ENCODE measurements at places on chromosomes 5 and 9.
A peak's percentile ranks its signal among the peaks of the same experiment; 100 is the strongest.

DNA sequence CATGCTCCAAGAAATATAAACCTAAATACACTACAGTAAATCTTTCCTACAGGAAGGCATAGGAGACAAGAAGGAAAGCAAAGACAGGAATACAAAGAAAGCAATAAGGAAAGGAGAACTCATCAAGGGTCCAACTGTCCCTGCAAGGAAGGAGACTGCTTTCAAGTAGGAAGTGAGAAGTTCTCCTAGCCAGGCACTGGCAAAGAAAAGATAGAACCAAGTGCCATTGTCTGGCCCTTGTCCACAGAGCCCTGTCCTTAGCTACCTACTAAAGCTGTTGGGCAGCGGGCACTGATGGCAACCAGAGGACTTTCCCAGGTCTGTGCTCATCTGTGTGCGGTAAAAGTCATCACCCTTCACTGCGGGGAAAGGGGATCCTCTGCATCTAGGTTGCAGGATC, 108.2 kb downstream of the KLHL3 start:
- no peak for DNase-seq

DNA sequence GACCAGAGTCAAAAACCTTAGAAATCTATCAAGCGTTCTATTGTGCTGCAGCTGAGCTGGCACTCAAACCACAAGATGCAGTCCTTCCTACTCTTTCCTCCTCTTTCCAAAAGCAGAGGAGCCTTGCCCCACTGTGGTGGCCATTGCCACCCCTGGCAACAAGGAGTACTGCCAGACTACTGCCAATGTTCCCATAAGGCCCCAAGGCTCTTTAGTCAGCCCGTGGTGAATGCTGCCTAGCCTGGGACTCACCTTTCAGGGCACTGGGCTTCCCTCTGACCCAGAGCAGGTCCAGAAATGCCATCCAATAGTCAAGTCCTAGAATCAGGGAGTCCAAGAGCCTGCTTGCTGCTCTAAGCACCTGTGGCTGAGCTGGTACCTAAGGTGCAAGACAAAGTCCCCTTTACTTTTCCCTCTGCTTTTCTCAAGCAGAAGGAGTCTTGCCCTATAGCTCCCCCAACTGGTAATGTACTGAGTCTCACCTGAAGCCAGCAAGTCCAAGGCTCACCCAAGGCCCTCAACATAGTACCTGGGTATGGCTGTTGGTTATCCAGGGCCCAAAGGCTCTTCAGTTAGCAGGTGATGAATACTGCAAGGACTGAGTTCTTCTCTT, 219.4 kb downstream of the ATPSCKMT start:
- peak; percentile 30 for DNase-seq

DNA sequence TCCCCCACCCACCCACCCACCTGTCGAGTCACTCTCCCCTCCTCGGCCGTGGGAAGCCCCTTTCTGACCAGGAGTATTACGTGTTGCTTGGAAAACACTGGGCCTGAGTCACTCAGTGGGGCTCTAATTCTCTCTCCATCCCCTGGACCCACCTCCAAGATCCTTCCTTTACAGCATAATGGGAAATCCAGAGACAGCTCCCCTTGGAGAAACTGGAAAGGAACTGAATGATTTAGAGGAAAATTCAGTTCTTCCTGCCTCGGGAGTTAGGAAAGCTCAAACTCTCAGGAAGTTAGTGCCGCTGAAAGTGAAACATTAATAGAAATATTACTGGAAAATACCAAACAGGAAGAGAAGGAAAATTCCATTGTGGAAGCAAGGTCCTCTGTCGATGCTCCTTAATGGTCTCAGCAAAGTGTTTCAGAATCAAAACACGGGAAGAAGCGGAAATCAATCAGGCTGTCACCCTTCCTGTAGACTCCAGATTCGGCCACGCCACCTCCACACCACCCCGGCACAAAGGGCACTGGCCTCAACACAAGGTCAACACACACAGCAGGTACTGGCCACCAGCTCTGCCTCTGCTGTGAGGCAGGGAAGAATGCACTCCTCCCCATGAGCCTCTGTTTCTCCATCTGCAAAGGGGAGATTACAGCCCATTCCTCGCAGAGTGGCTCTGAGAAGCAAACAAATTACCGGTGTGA, 9.6 kb downstream of the SHB start:
- DNase-seq: no peak

GRCh38 chr5:9540791-9541190, 5.1 kb downstream of the SEMA5A start:
- peak; percentile 58 for DNase-seq

DNA sequence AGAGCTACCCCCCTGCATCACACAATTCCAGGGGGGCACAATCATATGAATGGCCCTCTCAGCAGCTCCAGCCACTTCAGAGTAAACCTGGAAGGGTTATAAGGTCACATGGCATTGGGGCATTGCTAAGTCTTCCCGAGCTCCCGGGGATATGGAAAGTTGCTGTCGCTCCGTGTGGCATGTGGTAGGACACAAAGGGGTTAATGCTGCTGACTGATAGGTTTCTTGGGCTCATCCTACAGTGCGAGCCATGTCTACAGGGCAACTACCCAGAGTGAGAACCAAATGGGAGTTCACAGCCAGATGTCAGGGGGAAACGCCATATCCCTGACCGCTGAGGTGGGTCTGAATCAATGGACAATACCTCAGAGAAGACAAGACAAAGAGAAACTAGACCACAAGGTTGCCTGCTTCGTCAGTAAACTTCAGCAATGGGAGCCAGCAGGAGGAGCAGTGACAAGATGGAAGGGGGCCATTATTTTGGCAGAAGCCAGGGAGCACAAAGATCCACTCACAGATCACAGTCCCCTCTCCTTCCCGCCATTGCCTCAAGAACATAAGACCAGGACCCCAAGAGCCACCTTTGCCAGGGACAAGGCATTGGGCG, 52.4 kb upstream of the SHISAL2B start:
- peak; percentile 15 for DNase-seq

- no peak for DNase-seq
Measured at GRCh38 chr9:110691002-110691549, 22.5 kb downstream of the MUSK start.

DNA sequence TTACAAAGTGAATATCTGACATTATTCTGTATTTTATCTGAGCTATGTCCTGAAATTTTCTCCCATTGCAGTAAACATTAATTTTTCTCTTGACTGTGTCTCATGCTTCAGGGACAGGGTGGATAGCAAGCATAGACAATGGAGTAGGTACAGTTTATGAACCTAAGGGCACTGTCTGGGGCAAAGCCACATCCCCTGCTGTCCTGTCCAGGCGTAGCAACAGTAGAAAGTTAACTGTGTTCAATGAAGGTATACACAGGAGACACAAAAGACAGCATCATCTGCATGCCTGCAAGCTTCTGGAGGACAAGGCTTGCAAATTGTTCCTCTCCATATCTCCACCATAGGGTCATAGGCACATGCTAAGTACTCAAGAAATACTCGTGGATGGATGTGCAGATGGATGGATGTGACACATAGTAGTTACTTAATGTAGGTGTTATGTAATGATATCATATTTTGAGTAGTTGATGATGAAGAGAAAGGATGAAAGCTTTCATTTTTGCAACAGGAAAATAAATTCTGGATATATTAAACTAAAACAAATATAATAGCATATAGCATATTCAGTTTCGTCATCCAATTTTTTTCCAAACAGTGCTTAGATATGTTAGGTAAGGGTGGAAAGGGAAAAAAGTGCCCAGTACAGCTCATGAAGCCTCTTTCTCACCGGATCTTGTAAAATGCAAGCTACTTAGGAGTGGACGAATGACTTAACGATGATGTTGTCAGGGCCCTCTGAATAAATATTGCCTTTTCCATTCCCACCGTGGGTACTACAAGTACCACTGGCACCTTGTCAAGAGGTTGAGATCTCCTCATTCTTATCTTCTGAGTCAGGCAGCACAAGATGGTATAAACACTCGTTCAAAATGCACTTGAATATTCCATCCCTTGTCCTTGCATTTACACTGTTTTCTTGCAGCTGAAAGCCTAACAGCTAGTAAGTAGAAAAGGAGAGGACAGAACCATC, 19.9 kb upstream of the ZSWIM6 start:
- DNase-seq: peak; percentile 63
